ENCODE measurements at places on chromosomes 16 and 17.

GRCh38 chr17:42394838-42395237, 6.6 kb upstream of the STAT3 start:
- no peak for DNase-seq

DNA sequence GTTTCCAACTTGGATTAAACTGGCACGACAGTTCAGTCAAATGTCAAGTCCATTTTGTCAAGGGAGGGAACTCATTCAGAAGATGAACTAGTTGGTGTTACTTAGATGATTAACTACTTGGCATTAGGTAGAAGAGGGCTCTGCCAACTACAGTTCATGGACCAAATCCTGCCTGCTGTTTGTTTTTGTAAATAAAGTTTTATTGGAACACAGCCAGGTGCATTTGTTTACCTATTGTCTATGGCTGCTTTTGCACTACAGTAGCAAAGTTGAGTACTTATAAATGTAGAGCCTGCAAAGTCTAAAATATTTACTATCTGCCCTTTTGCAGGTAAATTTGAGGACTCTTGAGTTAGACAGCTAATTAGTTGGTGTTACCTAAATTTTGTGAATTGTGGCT, 410.0 kb downstream of the MAF start:
- DNase-seq: no peak

GRCh38 chr16:87150681-87151280, 166.4 kb downstream of the C16orf95 start:
- DNase-seq: no peak

DNA sequence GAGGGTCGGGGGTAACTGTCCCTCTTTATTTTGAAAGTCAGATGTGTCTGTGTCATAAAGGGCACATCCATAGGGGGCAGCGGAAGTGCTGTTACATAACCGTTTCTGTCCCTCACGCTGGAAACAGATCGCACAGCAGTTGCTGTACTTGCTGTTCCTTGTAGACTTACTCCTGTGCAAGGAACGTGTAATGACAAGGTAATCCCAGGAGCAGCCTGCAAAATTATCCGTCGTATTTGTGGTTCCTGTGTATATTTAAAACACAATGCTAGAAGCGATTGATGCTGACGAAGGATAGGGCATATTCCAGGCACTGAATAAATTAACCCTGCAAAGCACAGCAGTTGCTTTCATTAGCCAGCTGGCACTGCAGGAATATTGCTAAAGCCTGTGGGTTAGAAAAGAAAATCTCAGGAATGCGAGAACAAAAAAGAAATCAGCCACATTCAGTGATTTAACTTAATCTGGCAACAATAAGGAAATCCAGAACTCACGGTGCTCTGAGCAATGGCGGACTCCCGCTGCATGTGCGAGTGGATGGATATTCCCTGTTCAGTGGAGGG, 76.2 kb downstream of the SPECC1 start:
- no peak for DNase-seq

DNA sequence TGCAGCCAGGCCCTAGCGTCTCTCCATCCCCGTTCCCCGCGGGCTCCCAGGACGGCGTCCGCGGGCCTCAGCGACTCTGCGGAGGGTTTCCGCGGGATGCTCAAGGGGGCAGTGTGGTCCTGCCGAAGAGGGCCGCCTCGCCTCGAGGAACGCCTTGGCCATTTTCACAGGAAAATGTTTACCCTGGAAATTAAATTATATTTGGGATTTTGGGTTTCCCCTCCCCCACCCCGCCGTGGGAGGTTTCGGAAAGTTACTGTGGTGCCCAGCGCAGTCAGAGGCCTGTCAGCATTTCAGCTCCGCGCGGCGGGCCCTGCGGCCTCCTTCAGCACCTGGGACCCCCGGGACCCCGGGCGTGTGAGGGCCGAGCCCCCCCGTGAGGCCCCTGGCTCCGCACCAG, 94.5 kb downstream of the PCTP start:
- DNase-seq: no peak

DNA sequence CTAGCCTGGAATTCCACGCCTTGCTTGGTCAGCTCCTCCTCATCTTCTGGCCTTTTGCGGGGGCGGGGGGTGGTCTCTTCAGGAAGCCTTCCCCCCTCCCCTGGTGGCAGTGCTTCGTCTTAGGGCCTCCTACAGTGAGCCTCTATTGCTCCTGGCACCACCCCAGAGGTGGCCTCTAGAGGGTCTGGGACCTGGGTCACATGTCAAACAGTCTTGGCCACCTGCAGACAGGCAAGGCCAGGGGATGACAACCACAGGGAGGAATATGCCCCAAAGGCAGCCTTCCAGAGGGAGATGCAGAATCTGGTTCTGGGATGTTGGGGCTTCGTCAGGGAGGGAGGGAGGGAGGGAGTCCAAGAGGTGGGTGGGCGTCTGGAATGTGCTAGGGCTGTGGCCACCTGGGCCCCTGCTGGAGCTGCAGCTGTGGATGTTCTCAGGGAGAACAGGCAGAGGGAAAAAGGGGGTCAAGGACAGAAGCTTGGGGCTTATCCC, 50.6 kb downstream of the SMPD3 start:
- no peak for DNase-seq

DNA sequence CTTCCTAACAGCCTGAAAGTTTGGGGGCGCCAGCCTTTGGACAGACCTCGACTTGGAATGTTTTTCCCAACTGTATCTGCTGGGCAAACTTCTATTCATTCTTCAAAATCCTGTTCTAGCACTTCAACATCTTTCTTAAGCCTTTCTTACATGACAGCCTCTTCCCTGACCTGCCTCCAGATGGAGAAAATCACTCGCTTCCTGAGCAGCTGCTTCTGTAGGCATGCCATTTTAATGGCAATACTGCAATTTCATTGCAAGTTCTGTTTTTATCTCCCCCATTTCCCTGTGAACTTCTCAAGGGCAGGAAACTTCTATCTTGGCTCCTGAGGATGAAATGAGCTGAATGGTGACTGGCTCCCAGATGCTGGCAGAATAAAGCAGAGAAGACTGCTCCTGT, 128.8 kb upstream of the ASIC2 start:
- no peak for DNase-seq

GRCh38 chr16:23343643-23344612, 41.8 kb downstream of the SCNN1B start:
- no peak for DNase-seq

DNA sequence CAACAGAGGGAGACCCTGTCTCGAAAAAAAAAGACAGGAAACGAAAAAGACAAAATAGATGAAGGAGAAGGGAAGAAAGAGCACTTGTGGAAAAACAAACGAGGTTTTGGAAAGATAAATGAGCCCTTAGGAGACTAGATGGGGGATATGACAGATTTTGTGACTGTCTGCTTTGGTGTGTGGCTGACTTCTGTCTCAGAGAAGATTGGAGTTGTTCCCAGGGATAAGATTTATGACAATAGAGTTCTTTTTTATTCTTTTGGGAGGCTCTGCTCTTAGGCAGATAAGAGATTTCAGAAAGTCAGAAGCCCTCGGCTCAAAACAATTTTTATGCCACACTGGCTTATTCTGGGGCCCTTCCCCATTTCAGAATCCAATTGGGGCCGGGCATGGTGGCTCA, 73.9 kb upstream of the ATF7IP2 start:
- no peak for DNase-seq

DNA sequence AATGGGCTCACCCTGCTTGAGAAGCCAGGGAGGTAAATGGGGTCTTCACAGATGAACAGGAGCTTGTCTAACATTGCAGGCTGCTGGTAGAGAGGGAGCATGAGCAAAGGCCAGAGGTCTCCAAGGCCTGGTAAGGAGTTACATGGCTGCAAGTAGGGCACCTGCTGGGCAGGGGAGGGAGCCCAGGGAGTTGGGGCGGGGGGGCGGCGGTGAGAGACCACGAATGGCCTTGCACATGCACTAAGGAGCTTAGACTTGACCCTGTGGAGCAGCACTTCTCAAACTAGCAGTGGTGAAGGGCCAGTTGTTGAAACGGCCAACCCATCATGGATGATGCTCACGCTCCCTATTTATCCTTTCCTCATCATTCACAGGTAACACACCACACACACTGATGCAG, 38.4 kb downstream of the ERN1 start:
- no peak for DNase-seq

- no peak for DNase-seq
These were observed 4.9 kb downstream of the RARA start for GRCh38 chr17:40313668-40314583.

GRCh38 chr17:73203135-73203787, 10.4 kb downstream of the COG1 start:
- DNase-seq: no peak

DNA sequence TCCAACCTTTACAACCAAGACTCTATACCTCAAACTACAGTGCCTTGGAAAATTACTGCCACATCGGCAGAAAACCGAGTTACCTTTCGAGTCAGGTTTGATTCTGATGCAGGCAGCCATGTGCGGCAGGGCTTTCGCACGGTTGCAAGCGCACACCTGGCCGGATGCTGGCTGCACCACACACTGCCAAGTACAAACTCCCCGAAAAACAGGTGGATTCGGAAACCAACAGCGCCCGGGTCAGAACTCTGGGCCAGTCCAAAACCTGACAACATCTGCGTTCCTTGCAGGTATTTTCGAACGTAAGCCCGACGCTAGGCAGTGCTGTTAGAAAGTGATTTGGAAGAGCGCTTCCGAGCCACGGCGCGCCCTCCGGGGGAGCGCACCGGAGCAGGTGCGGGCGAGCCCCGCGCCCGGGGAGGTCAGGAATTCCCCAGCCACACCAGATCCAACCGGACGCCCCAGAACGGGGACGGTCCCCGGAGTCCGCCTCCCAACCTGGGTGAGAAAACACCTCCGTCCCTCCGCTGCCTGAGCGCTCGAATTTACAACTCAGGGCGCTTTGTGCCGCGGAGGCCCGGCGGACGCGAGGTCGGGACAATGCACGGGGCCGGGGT, 1.2 kb downstream of the USP7 start:
- DNase-seq: no peak

DNA sequence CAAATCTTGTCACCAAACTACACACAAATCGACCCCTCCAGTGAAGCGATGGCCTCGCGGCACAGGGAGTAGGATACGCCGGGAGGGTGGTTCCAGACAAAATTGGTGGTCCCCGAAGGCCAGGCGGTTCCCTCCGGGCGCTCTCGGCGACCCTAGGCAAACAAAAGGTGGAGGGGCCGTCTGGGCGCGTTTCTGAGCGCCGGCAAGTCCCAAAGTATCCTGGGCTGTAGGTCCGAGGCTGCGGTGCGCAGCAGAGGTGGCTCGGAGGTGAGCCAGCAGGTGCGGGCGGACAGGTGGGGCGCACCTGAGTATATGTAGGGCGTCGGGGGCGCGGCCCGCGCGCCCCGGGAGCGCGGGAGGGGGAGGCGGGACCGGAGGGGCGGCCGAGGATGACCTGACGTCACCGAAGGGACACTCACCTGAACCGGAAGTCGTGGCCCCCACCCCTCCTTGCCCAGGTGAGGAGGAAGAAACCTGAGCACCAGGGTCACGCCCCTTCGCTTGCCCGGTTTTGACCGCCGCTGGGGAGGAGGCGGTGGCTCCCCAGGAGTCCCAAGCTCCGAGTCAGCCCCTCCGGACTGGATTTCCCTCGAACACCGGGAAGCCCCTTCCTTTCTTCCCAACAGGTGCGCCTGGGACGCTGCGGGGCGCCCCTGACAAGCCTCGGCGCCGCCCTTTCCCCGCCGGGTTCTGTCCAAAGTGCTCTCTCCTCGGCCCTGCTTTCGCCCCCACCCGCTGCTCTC, at the start of gene CLDN7:
TSS of gene CLDN7 (minus strand) at position 287 of the 743 bp plus-strand sequence. CDS start 435 bp downstream, outside the sequence.
- no peak for DNase-seq

DNA sequence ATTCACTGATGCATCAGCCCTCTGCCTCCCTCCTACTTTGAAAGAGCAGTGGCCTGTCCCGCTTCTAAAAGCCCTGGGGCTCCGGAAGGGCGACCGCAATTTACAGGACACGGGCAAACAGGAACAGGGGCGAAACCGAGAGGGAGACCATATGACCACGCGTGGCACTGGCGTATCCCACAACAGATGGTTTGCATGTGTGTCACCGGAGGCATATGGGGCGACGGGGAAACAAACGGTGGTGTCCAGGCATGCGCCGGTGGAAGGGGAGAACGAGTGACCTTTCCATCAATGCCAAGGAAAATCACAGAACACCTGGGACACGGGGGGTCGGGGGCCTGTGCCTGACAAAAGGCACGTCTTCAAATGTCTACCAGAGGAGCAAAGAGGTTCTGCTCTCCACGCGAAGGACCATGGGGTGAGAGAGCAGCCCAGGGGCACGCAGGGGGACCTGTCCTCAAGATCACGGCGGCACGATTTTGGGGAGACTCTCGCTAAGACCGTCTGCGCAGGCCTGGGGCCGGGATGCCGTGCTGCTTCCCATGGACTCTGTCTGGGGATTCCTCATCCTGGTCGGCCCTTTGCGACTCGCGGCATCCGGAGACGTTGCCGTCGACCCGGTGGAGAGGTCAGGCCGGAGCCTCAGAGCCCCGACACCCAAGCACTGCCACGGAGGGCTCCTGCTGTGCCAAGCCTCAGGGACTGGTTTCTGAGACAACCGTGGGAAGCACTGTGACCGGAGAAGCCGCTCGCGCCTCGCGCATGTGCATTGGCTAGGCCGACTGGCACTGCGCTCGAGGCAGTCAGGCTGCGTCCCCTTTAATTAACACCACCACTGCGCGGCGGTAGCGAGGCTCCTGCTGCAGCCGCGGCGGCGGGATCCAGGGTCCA, 12.8 kb upstream of the KCNJ18 start:
- no peak for DNase-seq

DNA sequence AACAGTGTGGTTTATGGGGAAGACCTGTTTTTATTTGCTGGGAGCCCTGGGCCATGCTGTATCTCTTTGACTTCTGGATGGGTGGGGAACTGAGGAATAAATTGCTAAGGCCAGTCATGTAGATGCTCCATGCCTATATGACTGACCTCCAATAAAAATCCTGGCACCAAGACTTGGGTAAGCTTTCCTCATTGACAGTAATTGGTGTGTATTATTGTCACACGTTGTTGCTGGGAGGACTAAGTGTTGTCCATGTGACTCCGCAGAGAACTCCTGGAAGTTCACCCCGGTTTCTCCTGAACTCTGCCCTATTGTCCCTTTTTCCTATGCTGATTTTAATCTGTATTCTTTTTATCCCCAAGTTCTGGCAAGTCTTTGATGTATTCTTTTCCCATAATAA, 33.4 kb upstream of the USP22 start:
- DNase-seq: no peak

- peak; percentile 3 for DNase-seq
These were observed 108.9 kb downstream of the MAP2K6 start for GRCh38 chr17:69523244-69523861.

GRCh38 chr17:61570118-61570517, 20.9 kb downstream of the NACA2 start:
- no peak for DNase-seq

DNA sequence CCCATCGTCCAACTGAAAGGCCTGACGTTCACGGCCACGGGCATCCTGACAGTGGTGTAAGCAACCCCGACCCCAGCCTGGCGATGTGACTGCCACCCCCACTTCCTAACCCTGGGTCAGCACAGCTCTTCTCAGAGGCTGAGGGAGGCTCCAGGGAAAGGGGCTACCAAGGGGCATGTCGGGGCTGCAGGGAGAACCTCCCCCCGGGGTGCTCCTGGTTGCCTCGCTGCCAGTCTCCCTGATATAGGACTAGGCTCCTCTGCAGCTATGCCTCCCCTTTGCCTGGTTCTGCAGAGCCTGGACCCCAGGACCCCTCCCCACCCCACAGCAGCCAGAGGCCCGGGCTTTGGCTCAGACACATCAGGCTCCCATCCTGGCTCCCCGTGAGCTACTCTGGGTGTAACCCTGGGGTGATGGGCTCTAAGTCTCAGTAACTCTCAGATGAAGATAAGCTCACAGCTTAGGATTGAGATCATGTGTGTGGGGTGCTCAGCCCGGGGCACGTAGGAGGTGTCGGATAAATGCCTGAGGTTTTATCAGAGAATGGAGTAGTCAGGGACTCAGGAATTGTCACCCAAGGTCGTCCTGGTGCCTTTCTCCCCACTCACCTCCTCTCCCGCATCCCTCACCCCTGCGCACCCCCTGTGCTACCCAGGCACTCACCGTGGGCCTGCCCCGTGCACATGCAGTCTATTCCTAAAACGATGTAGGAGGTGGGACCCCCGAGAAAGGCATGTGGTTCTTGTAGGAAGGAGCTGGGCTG, 10.6 kb downstream of the ITGAD start:
- no peak for DNase-seq

All from stimulated activated CD4-positive, alpha-beta T cell treated with anti-CD3 and anti-CD28 coated beads, Interleukin-2, amount 100 ng/mL, for 48 hours (primary cell).